ENCODE measurements at places on chromosomes 3 and 15.

DNA sequence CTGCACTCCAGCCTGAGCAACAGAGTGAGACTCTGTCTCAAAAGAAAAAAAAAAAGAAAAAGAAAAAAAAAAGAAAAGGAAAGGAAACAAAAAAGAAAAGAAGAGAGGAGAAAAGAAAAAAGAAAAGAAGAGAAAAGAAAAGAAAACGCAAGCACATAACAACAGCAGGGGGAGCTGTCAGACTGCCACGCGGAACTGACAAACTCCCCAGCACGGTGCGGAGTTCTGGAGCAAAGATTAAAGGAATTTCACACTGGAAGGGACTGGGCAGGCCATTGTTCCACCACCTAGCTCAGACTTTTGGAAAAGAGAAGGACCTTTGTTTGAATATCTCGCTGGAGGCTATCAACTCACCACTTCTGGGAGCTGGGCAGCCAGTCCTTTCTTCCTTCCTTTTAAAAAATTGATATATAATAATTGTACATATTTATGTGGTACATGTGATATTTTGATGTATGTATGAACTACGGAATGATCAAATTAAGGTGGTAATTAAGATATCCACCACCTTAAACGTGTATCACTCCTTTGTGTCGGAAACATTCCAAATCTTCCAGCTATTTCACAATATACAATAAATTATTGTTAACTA is 40.5 kb downstream of the DPPA2 start:
- DNase-seq: no peak

DNA sequence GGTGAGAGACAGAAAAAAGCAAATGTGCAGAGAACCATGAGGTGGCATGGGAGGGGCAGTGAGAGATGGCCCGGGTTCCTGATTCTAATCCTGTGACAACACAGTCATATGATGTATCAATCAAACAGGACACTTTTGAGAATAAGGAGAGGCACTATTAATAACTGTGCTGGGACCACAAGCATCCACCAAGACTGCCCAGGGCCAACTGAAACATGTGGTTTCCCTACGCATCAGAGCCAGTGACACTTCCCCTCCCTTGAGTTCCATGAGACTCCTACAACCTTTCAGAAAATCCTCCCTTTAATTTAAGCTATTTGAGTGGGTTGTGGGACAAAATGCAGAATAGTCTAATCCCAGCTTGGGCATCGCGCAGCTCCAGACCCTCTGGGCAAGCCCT is 17.4 kb downstream of the SH3BP5 start:
- no peak for DNase-seq

GRCh38 chr15:39613861-39614260 is 33.0 kb downstream of the THBS1 start:
- no peak for DNase-seq

- no peak for DNase-seq
Observed at GRCh38 chr3:88912294-88912877, 195.0 kb upstream of the EPHA3 start.

GRCh38 chr15:90641581-90642463 is 75.3 kb upstream of the BLM start:
- no peak for DNase-seq

GRCh38 chr3:171491361-171491760 is 31.2 kb upstream of the TNIK start:
- DNase-seq: no peak

- DNase-seq: no peak
Observed at GRCh38 chr3:146050691-146051090, 110.3 kb downstream of the PLOD2 start.

GRCh38 chr3:196311-197148 is at the start of gene CHL1:
CHL1 (plus strand) TSS chr3:196763; CDS start chr3:319777, 123,014 bp downstream.
- DNase-seq: no peak

DNA sequence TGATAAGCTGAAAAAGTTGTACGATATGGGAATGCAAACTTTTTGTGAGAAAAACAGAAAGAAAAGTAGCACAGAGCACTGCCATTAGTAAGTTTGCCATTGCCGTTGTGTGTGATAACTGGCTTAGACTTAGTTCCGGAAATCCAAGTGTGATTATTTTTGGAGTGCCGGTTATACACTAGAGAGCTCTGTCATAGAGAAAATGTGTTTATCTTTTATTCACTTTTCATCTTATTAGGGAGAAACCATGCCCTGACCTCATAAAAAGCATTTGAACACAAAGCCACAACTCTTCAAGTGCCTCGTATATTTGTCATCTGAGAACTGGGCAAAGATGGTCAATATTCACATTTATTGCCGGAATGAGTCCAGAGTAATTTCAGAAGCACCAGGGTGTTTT is 36.1 kb downstream of the CTDSPL start:
- DNase-seq: no peak

- DNase-seq: no peak
Observed at GRCh38 chr3:114827495-114827894, 319.6 kb downstream of the ZBTB20 start.

- DNase-seq: no peak
Observed at GRCh38 chr15:40743485-40743901, 11.6 kb downstream of the RMDN3 start.

DNA sequence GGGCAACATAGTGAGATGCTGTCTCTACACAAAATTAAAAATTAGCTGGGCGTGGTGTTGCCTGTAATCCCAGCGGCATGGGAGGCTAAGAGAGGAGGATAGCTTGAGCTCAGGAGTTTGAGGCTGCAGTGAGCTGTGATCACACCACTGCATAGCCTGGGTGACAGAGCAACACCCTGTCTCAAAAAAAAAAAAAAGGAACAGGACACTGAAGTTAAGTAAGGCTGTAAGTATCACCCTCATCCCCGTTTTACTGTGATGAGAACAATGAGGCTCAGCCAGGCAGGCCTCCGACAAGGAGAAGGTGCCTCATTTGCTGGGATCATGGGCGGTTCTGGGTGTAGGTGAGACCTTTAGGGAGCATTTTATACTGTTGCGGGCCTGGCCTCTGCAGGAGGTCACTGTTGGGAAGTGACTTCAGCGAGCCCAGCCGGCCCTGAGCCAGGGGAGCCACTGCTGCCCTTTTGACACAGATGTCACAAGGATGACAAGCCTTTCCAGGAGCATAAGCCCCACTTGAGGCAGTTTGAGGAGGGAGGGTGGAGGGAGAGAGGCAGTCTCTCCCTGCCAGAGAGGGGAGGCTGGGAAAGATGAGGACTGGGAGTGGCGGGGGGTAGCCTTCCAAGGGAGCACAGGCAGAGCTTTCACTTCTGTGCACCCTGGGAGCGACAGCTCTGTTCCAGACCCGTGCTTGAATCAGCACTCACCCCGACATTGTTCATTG is 30.8 kb downstream of the IRAK2 start:
- no peak for DNase-seq

DNA sequence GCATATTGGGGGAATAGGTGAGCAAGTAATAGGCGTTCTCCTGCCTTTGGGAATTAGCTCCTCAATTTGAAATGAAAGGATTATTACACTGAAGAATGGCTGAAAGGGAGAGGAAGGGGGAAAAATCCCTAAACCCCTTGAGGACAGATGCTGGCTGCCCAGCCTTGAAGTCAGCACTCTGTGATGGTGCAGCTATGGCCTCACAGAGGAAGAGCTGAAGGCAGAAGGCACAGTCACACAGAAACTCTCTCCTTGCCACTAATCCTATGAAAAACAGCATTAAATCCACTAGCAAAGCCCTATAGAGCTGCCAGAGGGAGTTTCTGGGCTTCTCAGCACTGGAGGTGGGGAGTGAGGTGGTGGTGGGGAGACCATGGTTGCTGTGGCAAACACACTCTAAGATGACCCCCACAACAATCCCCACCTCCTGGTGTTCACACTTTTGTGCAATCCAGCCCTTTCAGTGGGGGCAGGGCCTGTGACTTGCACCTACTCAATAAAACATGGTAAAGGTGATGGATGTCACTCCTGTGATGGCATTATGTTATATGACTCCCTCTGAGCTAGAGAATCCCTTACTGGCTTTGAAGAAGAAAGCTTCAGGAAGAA is 101.2 kb downstream of the RFTN1 start:
- DNase-seq: no peak

DNA sequence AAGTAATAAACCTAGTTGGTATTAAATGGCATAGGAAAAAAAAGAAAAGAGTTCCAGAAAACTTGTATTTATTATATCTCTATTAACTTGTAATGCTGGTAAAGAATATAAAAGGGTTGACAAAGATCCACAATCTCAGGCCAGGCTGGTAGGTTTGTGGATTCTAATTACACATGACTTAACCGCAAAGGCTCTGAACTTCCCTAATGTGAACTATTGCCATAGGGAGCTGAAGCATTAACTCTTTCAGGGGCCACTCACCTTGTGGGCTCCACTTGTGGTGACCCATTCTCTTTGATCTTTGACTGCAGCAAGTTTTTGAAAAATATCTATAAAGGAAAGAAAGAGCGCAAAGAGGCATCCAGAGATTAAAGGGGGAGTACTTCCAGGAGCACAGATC is 58.5 kb downstream of the NEK10 start:
- peak; percentile 55 for DNase-seq

DNA sequence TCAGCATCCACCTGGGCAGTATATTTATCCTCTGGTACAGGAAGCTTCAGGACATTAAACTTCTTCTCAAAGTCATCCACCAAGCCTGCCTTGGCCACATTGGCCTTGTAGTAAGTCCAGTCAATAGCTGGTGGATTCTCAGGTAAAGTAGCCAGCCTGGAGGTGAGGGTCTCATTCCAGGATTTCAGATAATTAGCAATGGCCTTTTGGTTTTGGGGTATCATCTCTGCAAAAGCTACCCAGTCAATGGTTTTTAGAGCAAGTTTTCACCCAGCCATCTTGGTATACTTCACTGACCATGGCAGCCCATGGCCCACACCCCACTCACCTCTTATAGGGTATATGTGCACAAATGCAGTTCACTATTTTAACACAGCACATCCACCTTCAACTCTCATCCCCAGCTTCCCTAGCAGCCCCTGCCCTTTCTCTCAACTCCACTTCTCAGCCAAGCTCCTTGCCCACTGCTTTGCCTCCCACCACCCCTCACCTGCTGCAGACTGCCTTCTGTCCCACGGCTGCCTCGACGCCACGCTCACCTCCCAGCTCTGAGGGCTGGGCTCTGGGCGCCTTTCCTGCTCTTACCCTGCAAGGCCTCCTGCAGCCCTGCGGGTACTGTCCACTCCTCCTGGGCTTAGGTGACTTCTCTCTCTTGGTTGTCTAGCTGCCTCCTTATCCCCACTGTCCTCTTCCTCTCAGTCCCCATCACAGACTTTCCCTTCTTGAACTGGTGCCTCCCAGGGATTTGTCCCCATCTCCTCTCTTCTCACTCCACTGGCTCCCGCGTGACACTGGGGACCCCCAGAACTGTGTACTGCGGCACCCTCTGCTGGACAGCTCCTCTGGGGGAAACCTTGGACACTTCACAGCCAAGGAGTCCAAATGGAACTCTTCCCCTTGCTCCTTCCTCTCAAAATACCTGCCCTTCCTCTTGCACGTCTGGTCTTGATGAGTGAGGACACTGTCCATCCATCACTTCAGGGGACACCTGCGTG is 1.7 kb upstream of the TGM5 start:
- peak; percentile 71 for DNase-seq

- no peak for DNase-seq
Observed at GRCh38 chr3:155243512-155243921, 50.0 kb downstream of the STRIT1 start.

All from HL-60 (cell line).